A549 treated with CpdA at 1 μM for 4 hours (cell line): ENCODE measurements at places on chromosomes 6 and 20. TPM values are rescaled to one million over a fixed set of nuclear protein-coding genes. Genes with fewer than 3 reads are reported as not detected.

Gene ZSCAN12
- 1.1 to 2.5 TPM (median 1.5 TPM) in 5 replicates for total RNA-seq

Gene HDAC2
- total RNA-seq: 78.6 to 101 TPM (median 86.8 TPM) in 5 replicates

Gene ZNF334
- total RNA-seq: not detected in 5 replicates

Gene SUMO4
- 0.08 TPM in 1 of 5 replicates, not detected in the others for total RNA-seq

Gene CNR1
- total RNA-seq: 0.30 to 0.41 TPM (median 0.33 TPM) in 5 replicates

Gene DLL1
- 0.12 to 0.30 TPM (median 0.21 TPM) in 5 replicates for total RNA-seq
